ENCODE measurements at places on chromosomes 2 and 18.
A peak's percentile ranks its signal among the peaks of the same experiment; 100 is the strongest.

GRCh38 chr18:74598350-74599001 lies 806 bp downstream of the ZNF407 start:
- H3K27me3 ChIP-seq, result no peaks in the 10 kb centered on the region
- H3K4me3 ChIP-seq, result peak overlapping the region; percentile 92
- H3K4me1 ChIP-seq, result peaks cover 47% of the 10 kb centered on the region
- peak overlapping the region; percentile 98 for H3K27ac ChIP-seq
- peak; percentile 78 for DNase-seq

GRCh38 chr2:163123526-163123925 lies 285.0 kb upstream of the KCNH7 start:
- no peaks in the 10 kb centered on the region for H3K27me3 ChIP-seq
- no peak overlapping the region for H3K27ac ChIP-seq
- no peak for DNase-seq
- no peaks in the 10 kb centered on the region for H3K36me3 ChIP-seq
- no peak overlapping the region for H3K4me3 ChIP-seq

DNA sequence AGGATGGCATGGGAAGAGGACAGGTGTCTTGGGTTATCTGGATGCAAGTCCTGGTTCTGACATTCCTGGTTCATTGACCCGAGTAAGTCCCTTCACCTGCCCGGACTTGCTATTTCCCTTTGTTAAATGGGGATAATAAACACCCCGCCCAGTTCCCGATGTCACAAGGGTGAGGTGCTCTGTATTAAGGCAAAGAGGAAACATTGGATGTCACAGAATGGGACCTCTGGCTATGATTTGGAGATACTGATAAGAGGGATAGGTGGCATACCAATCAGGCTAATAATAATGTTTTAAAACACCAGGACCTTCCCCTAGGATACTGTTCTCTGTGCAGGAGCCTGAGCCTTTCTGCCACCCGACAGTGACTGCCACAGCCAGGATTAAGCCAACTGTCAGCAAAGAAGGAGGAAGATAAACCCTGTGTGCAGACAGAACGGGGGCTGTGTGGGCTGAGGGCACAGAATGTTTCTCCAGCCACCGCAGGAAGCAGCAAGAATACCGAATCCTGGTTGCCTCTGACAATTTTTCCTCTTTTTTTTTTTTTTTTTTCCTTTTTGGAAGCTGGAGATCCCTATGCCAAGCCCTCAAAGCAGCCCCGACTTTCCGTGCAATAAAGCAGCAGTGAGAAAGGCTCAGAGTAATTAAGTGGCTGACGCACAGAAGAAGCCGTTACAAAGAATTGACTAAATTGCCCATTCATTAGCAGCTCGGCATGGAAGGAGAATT lies 336.6 kb downstream of the SMAD2 start:
- no peak overlapping the region for H3K4me3 ChIP-seq
- no peaks in the 10 kb centered on the region for H3K4me1 ChIP-seq
- no peak overlapping the region for H3K27ac ChIP-seq
- no peaks in the 10 kb centered on the region for H3K36me3 ChIP-seq

- H3K27me3 ChIP-seq, result no peaks in the 10 kb centered on the region
- no peak overlapping the region for H3K27ac ChIP-seq
- DNase-seq, result no peak
- peaks cover 2% of the 10 kb centered on the region for H3K4me1 ChIP-seq
Observed at GRCh38 chr18:58394046-58394445, 234.8 kb downstream of the ALPK2 start.

DNA sequence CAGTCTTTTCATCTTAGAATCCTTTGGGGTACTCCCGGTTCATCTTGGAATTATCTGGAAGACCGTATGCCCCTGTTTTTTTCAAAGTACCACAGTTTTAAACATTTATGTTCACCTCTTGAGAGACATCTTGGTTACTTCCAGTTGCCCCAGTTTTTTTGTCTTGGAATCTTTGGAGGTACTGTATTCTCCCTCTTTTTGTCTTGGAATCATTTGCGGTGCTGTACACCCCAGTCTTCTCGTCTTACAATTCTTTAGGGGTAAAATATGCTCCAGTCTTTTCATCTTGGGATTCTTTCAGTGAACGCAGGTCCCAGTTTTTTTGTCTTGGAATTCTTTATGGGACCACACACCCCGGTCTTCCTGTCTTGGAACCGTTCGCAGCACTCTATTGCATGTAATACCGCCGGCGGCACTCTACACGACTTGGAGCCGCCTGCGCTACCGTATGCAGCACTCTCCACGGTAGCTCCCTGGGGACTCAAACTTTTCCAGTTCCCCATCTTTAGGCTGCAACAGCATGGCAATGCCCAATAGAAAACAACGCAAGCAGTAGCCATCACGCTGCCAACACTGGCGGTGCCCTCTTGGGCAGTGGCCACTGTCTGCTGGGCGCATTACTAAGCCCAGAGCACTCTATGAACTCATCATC lies 21.2 kb upstream of the ZDBF2 start:
- H3K27ac ChIP-seq, result no peak overlapping the region
- peaks cover 2% of the 10 kb centered on the region for H3K4me1 ChIP-seq

- H3K4me3 ChIP-seq, result no peak overlapping the region
- H3K27ac ChIP-seq, result no peak overlapping the region
- no peaks in the 10 kb centered on the region for H3K27me3 ChIP-seq
- no peaks in the 10 kb centered on the region for H3K4me1 ChIP-seq
Observed at GRCh38 chr2:222805591-222806304, 55.1 kb upstream of the ACSL3 start.

GRCh38 chr2:237060534-237061312 lies 25.0 kb upstream of the COPS8 start:
- H3K36me3 ChIP-seq, result no peaks in the 10 kb centered on the region
- peaks cover 2% of the 10 kb centered on the region for H3K27me3 ChIP-seq
- no peak for DNase-seq
- peaks cover 5% of the 10 kb centered on the region for H3K4me1 ChIP-seq
- no peak overlapping the region for H3K27ac ChIP-seq
- H3K4me3 ChIP-seq, result no peak overlapping the region

DNA sequence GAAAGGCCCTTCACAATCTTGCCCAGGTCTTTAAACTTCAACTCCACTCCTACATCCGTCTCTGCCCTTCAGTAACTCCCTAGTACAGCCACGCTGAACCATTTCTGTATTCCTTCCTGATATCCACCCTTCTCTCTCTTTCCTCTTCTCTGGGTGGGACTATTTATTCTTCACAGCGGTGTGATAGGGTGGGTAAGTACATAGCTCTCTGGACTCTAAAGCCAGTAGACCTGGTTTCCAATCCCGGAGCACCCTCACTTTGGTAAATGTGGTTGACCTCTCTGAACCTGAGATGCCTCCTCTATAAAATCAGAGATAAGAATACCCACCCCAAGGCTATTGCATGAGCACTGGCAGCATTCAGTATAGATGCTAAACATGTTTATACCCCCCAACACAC lies 86.7 kb downstream of the ATL2 start:
- no peak overlapping the region for H3K27ac ChIP-seq
- H3K27me3 ChIP-seq, result peaks cover 10% of the 10 kb centered on the region
- DNase-seq, result no peak
- no peak overlapping the region for H3K4me3 ChIP-seq

DNA sequence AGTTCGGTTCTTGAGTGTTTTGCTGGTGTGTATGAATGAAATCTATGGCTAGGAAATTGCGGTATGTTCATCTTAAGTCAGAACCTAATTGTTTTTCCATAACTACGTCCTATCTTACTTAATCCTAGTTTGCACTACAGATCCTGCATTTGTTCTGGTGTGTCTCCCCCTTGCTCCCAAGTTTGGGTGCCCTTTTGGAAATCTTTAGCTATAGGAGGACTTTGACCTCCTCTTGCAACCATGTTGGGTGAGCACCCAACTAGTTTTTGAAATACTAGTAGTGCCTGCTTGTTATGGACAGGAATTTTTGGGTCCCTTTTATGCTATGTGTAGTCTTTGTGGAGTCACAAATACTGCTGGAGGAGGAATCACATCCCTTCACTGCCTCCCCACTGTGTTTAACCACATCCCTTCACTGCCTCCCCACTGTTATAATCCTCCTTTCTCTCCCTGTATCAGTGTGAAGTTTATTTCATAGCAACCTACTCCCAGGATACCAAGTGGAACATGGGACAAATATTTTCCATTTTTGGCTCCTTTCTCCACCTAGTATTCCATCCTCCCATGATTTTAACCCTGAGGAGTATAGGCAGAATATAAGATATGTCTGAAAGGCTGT lies 26.3 kb upstream of the COBLL1 start:
- no peaks in the 10 kb centered on the region for H3K27me3 ChIP-seq
- no peak overlapping the region for H3K27ac ChIP-seq
- no peaks in the 10 kb centered on the region for H3K36me3 ChIP-seq
- H3K4me3 ChIP-seq, result no peak overlapping the region
- DNase-seq, result no peak

DNA sequence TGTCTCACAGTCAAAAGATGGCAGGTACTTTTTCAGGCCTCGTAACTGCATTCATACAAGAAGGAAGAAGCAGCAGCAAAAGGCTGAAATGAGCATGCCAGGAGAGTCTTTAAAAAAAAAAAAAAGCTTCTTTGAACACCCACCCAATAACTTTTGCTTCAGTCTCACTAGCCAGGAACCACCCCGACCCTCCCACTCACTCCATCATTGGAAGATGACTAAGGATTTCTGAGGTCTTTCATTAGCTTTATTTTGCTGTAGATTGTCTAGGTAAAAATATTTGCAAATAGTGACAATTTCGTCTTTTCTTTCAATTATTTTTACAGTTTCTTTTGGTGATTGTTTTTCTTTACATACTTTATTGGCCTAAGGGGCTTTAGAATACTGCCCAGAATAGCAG lies 37.9 kb downstream of the RBBP8 start:
- DNase-seq, result no peak
- H3K4me1 ChIP-seq, result peaks cover 8% of the 10 kb centered on the region
- H3K27ac ChIP-seq, result no peak overlapping the region
- no peak overlapping the region for H3K4me3 ChIP-seq
- H3K27me3 ChIP-seq, result no peaks in the 10 kb centered on the region

GRCh38 chr2:96531872-96532505 lies 4.6 kb upstream of the ARID5A start:
- H3K36me3 ChIP-seq, result no peaks in the 10 kb centered on the region
- DNase-seq, result peak; percentile 84
- H3K27ac ChIP-seq, result peak overlapping the region; percentile 77
- peaks cover 2% of the 10 kb centered on the region for H3K27me3 ChIP-seq
- H3K4me1 ChIP-seq, result peaks cover 76% of the 10 kb centered on the region

- no peaks in the 10 kb centered on the region for H3K27me3 ChIP-seq
- no peak for DNase-seq
- H3K4me1 ChIP-seq, result peaks cover 6% of the 10 kb centered on the region
- H3K27ac ChIP-seq, result no peak overlapping the region
- H3K4me3 ChIP-seq, result no peak overlapping the region
Observed at GRCh38 chr2:112342067-112342550, 66.7 kb downstream of the ZC3H6 start.

Data from activated naive CD8-positive, alpha-beta T cell treated with anti-CD3 and anti-CD28 coated beads, Interleukin-2, amount 50 U/mL, for 24 hours (primary cell).